ENCODE measurements at places on chromosomes 13 and 19.

DNA sequence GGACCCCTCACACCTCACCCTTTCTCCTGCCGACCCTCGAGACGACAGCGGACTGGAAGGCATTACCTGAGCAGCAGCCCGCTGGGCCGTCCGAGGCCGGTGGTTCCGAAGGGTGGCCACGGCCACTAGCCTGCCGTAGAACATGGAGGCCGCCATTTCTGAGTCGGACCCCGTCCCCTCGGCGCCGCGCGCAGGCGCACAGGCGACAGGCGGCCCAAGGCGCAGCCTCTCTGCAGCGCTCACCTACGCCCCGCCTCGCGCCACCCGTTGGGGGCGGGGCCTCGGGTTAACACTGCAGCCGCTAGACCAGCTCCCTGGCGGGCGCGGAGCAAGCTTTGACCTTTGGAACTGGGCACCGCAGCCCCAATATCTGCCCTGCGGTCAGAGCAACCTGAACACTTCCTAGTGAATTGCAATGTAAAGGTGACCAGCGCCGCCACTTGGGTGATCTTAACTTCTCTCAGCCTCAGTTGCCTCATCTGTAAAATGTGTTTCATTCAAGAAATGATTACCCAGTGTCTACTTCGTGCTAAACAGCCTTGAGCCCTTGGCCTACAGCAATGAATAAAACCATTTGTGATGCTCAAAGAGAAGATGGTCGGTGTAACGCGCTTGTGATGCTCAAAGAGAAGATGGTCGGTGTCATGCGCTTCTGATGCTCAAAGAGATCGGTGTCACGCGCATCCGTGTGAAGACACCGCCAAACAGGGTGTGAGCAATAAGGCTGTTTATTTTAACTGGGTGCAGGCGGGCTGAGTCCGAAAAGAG lies at the start of gene SUCLA2:
SUCLA2 (minus strand) TSS at position 160 of the 768 bp plus-strand sequence; CDS start at position 156, 4 bp downstream.
- peak; percentile 82 for DNase-seq

DNA sequence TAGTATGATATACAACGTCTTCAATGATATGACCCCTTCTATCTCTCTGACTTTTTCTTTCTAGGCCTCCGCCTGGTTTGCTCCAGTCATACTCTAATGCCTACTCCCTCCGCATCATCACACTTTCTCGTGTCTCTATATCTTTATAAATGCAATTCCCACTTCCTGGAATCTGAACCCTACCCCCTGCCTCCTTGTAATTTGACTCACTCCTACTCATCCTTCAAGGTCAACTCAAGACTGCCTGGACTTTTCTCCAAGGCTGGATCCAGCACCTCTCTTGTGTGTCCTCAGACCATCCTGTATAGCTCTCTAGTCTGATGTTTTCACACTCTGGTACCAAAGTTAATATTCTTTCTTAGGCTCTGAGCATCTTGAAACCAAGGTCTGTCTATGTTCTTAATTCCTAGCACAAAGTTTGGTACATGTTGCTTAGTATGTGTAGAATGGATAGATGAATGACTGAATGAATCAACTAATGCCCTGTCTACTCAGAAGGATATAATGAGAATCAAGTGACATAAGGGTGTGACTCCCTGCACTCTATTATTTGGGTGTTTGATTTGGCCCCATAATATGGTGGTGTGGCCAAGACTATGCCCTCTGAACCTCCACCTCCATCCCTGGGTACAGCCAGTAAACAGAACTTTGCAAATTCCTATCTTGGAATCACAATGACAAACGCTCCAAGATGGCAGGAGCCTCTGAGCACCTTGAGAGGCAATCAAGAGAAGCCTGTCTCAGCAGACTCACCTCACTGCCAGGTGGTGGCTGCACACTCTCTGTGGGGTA lies 74.3 kb upstream of the SERP2 start:
- DNase-seq: no peak

- DNase-seq: no peak
Measured at GRCh38 chr13:46668302-46668720, 115.3 kb downstream of the LRCH1 start.

DNA sequence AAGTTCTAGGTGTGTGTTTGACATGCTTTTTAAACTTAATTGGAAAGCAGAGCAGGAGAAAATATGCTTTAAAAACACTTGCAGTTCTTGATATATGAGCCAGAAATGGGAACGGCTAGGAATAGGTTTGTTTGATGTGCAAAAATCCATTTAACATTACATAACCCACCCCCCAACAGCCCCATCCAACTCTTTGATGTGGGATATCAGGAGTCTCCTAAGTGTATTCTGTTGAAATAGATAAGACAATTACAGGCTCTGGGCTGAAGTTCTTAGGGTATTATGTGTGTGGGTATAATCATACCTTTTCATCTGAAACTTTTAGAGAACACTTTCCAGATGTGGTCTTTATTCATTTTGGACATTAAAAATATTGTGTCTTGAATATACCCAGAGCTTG lies 240.4 kb upstream of the CSNK1A1L start:
- no peak for DNase-seq

GRCh38 chr13:113274721-113275120 lies 22.3 kb upstream of the LAMP1 start:
- DNase-seq: no peak

All from substantia nigra (tissue), 51 donors.